ENCODE measurements at places on chromosomes 1 and 21.

- no peaks in the 10 kb centered on the region for H3K27me3 ChIP-seq
- no peak for DNase-seq
- H3K4me1 ChIP-seq, result no peaks in the 10 kb centered on the region
- H3K4me3 ChIP-seq, result no peak overlapping the region
- H3K36me3 ChIP-seq, result no peaks in the 10 kb centered on the region
These were observed 622.4 kb upstream of the PKN2 start for GRCh38 chr1:88061492-88062177.

GRCh38 chr1:154158307-154159125 lies 3.6 kb upstream of the NUP210L start:
- H3K36me3 ChIP-seq, result peaks cover 34% of the 10 kb centered on the region
- no peak overlapping the region for H3K4me3 ChIP-seq

DNA sequence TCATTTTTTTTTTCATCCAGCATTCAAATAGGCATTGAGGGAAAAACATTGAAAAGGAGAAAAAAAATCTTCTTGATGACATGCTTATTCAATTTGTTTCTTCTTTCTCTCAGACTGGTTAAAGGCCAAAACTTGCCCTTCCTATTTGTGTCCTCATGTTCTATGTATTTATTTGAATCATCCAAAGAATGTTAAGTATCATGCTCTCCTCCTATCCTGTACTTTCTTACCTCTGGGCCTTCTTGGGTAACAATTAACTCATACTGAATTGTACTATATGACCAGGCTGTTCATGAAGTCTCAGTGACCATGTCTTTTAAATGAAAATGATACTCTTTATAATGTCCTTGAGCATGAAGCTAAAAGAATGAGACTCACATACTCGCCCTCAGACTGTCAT lies 36.5 kb upstream of the DENND1B start:
- no peak for DNase-seq
- no peaks in the 10 kb centered on the region for H3K36me3 ChIP-seq
- H3K27me3 ChIP-seq, result no peaks in the 10 kb centered on the region
- no peak overlapping the region for H3K27ac ChIP-seq

- no peak overlapping the region for H3K27ac ChIP-seq
- no peaks in the 10 kb centered on the region for H3K4me1 ChIP-seq
- peaks cover 87% of the 10 kb centered on the region for H3K36me3 ChIP-seq
- H3K4me3 ChIP-seq, result no peak overlapping the region
These were observed 8.9 kb upstream of the LSS start for GRCh38 chr21:46237474-46237873.

GRCh38 chr21:41865002-41865777 lies 14.0 kb downstream of the PRDM15 start:
- H3K4me3 ChIP-seq, result no peak overlapping the region
- no peaks in the 10 kb centered on the region for H3K27me3 ChIP-seq
- no peaks in the 10 kb centered on the region for H3K36me3 ChIP-seq
- no peak overlapping the region for H3K27ac ChIP-seq
- H3K4me1 ChIP-seq, result no peaks in the 10 kb centered on the region

GRCh38 chr1:185656663-185657062 lies 77.5 kb upstream of the HMCN1 start:
- H3K36me3 ChIP-seq, result no peaks in the 10 kb centered on the region
- DNase-seq, result no peak
- no peak overlapping the region for H3K27ac ChIP-seq

DNA sequence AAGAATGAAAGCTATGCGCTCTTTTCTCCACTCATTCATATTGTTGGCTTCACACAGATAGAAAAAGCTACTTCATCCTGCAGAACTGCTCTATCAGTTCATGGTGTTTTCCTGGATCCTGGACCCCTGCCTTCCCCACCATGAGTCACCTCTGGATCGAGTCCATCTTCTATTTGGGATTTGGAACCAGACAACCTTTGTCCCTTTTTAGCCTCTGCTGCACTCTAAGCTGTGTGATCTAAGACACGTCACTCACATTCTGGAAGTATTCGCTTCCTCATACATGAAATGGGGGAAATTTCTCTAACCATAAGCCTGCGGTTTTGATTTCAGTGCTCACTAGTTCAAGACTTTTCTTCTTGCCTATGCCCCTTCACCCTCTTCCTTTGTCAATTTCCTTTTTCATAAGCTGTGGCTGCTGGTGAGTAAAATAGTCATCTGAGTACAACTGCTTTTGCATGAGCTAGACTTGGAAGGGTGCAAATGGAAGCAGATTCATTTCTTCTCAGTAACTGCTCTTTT lies 14.1 kb upstream of the DEGS1 start:
- no peaks in the 10 kb centered on the region for H3K27me3 ChIP-seq
- H3K36me3 ChIP-seq, result no peaks in the 10 kb centered on the region
- peaks cover 23% of the 10 kb centered on the region for H3K4me1 ChIP-seq
- no peak for DNase-seq

DNA sequence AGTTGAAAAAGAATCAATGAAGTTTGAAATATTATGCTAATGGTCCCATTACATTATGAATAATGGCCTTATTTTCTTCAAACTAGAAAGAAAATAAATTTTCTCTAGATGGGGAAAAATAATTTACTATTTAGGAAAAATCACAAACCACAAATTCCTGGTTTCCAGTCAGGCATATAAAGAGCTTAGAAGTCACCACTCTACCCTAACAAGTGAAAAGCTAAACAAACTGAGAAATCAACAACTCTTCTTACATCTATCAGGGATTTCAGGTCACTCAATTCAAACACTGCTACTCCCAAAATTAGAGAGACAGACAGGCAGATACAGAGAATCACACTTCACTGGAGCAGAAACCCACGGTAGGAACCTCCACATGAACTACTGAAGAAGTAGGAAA lies 82.1 kb upstream of the LRRC7 start:
- H3K4me3 ChIP-seq, result no peak overlapping the region
- no peak for DNase-seq
- no peaks in the 10 kb centered on the region for H3K4me1 ChIP-seq
- no peaks in the 10 kb centered on the region for H3K36me3 ChIP-seq
- no peak overlapping the region for H3K27ac ChIP-seq
- no peaks in the 10 kb centered on the region for H3K27me3 ChIP-seq

GRCh38 chr1:163063610-163064009 lies 5.6 kb upstream of the RGS4 start:
- H3K27me3 ChIP-seq, result no peaks in the 10 kb centered on the region
- DNase-seq, result no peak
- H3K4me3 ChIP-seq, result no peak overlapping the region

Measured in upper lobe of left lung (tissue), 6 donors.